WTC11 (cell line): ENCODE measurements at places on chromosomes 12 and 14. TPM values are rescaled to one million over a fixed set of nuclear protein-coding genes. Genes with fewer than 3 reads are reported as not detected.

CCDC196 gene
- total RNA-seq: not detected in 3 replicates

PAH gene
- total RNA-seq: 4.0 to 9.8 TPM (median 5.7 TPM) in 3 replicates

TNFRSF1A gene
- total RNA-seq: 32.3 to 44.1 TPM (median 32.4 TPM) in 3 replicates

POTEM gene
- total RNA-seq: not detected in 3 replicates

SERPINA9 gene
- total RNA-seq: not detected in 3 replicates

NEUROD4 gene
- total RNA-seq: not detected in 3 replicates

OR10AD1 gene
- not detected in 3 replicates for total RNA-seq

ACRBP gene
- 2.1 to 4.2 TPM (median 3.2 TPM) in 3 replicates for total RNA-seq

GPR68 gene
- 0.21 to 0.28 TPM (median 0.27 TPM) in 3 replicates for total RNA-seq

DNA sequence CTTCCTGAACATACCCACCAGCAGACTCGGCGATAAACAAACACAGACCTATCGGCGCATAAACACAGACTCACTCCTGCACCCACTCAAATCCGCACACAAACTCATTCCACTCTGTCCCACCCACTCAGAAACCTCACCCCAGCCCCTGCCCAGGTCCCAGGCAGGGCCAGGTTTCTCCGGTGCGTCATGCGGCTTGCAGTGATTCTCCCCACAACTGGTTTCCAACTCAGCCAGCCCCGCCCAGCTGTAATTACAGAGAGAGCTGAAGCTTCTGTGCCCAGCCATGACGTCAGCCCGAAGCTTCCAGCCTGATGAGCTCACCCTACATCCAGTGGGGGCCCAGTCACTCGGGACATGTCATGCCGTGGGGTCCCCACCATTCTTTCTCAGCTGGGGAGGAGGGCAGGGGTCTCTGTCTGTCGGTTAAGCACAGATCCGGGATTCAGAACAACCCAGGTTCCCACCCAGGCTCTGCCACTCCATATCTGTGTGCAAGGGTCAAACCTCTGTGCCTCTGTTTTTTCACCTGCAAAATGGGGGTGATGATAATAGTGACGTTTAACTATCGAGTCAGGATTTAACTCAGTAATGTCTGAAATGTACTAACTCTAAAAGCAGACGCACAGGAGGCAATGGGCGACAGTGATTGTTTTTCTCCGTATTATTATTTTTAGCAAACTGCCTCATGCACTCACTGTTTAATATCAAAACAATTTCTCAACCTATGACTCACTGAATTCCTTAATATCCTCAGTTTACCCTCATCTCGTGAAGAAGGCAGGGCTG, 2.3 kb upstream of the HSPB8 start:
- peak overlapping the region; percentile 74; the same call in 1 of the 2 replicates for H3K27ac ChIP-seq
- no peaks in the 10 kb centered on the region for H3K27me3 ChIP-seq
- no peaks in the 10 kb centered on the region for H3K36me3 ChIP-seq
- peaks cover 55% of the 10 kb centered on the region for H3K4me1 ChIP-seq
- no peak overlapping the region for H3K4me3 ChIP-seq

GRCh38 chr12:14211947-14212387, 153.5 kb upstream of the ATF7IP start:
- no peak overlapping the region for H3K4me3 ChIP-seq
- H3K36me3 ChIP-seq: peaks cover 2% of the 10 kb centered on the region; the same call in 1 of the 2 replicates
- DNase-seq: no peak
- no peaks in the 10 kb centered on the region for H3K27me3 ChIP-seq
- peak overlapping the region; percentile 73 for H3K27ac ChIP-seq
- peaks cover 51% of the 10 kb centered on the region for H3K4me1 ChIP-seq

DNA sequence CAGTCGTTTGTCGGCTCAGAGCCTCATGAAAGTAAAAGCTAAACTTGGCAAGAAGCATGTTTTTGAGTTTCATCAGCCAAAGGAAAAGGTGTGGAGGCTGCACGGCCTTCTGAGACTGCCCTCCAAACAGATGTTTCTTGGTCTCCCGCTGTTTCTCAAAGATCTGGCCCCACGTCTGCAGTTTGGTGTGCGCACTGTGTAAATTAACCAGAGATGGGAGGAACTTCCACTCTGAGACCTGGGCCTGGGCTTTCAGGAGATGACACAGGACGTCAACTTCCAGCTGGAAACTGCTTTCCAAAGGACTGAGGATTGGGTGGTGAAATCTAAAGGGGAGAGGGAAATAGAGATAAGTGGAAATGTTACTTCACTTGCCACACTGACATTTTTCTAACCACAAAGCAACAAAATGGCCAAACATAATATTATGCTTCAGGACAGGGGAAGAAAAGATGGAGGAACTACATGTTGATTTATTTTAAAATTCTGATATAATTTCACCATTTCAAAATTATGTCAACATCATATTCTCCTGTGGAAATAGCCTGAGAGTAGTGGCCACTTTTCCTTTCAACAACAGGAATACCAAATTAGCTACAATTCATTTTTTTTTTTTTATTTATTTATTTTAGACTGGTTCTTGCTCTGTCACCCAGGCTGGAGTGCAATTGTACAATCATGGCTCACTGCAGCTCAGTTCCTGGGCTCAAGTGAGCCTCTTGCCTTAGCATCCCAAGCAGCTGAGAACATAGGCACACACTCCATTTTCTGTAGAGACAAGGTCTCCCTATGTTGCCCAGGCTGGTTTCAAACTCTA, 27.6 kb downstream of the KICS2 start:
- H3K36me3 ChIP-seq: peaks cover 20% of the 10 kb centered on the region
- peak overlapping the region; percentile 47 for H3K4me3 ChIP-seq
- H3K27ac ChIP-seq: no peak overlapping the region
- no peak for DNase-seq

DNA sequence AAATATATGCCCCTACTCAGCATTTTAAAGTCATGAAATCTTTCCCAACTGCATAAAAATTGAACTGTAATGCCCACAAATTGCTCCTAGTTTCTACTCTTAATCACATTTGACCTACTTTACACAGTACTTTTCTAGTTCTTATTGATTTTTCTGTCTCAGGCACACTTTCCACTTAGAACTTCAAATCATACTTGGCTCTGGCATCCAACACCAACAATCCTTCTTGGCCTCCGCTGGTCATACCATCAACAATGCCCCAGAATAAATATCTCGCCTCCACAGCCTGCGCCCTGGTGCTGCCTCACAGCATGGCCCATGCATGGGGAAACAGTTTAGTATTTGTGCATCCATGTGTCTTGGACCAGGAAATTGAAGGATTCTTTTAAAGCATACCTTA, 107.5 kb upstream of the SYT10 start:
- no peaks in the 10 kb centered on the region; the same call in 1 of the 2 replicates for H3K27me3 ChIP-seq
- no peak overlapping the region for H3K4me3 ChIP-seq
- H3K4me1 ChIP-seq: no peaks in the 10 kb centered on the region
- peaks cover 27% of the 10 kb centered on the region for H3K36me3 ChIP-seq
- no peak overlapping the region for H3K27ac ChIP-seq

- no peak for DNase-seq
- H3K27me3 ChIP-seq: no peaks in the 10 kb centered on the region; the same call in 1 of the 2 replicates
- peaks cover 13% of the 10 kb centered on the region for H3K4me1 ChIP-seq
Measured at GRCh38 chr12:5083955-5084849, 40.5 kb downstream of the KCNA5 start.

DNA sequence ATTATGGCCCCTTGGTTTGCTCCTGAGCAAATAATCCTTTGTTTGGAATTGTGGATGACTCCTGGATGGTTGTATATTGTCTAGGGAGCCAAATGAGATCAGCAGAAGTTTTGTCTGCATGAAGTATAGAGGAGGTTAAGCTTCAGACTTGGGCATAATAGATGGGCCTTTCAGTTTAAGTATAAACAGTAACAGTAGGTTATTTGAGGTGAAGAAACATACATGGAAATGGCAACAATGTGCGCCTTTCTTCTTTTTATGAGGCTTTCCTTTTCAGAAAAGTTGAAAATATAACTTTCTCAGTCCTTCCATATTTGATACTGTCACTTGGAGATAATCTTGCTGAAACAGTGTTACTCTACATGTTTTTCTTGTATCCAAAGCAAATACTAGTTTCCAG, 63.7 kb upstream of the PPP1R12A start:
- H3K4me3 ChIP-seq: no peak overlapping the region
- DNase-seq: no peak
- no peak overlapping the region for H3K27ac ChIP-seq

- peak; percentile 10 for DNase-seq
- no peak overlapping the region for H3K4me3 ChIP-seq
- no peak overlapping the region for H3K27ac ChIP-seq
- H3K36me3 ChIP-seq: no peaks in the 10 kb centered on the region
Measured at GRCh38 chr14:29454026-29454693, 473.5 kb downstream of the PRKD1 start.

- H3K4me1 ChIP-seq: no peaks in the 10 kb centered on the region
- no peaks in the 10 kb centered on the region for H3K36me3 ChIP-seq
- H3K27ac ChIP-seq: no peak overlapping the region
- peaks cover 2% of the 10 kb centered on the region for H3K27me3 ChIP-seq
- no peak for DNase-seq
Measured at GRCh38 chr12:1814266-1814665, 6.1 kb upstream of the LRTM2 start.

DNA sequence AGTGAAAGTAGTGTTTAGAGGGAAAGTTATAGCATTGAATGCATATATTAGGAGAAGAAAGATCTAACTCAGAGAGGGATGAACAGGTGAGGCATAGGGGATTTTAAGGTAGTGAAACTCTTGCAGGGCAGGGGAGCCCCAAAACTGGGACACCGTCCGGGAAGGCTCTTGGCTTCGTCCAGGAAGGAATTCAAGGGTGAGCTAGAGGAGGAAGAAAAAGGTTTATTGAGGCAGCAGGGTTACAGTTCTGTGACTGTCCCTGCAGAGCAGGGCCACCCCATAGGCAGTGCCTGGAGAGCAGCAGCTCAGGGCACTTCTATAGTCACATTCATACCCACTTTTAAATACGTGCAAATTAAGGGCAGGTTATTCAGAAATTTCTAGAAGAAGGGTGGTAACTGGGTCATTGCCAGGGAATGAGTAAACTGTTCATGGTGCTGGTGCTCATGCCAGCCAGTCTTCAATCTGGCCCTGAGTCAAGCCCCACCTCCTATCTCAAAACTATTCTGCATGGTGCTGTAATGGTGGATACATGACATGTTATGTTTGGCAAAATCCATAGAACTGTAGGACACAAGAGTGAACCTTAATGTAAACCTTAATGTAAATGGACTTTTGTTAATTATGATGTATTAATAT, 1.2 kb upstream of the OAS1 start:
- peaks cover 8% of the 10 kb centered on the region for H3K36me3 ChIP-seq
- no peak overlapping the region for H3K27ac ChIP-seq
- no peak overlapping the region for H3K4me3 ChIP-seq
- no peak for DNase-seq

DNA sequence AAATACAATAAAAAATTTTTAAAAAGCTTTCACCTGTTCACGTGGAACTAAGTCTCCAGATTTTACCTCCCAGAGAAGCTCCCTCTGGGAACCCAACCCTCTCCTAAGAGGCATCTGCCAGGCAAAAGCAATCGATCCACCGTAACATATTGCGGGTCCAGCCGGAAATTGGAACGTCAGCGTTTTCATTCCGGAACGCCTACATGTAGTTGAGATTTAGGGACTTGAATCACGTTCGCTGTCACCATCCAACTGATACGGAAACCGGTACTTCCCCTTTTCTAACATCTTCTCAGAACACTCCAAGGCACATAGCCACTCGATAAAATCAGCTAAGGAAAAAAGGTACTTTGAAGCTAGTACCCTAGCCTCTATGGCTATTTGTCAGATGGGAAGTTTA, 70.3 kb downstream of the COX16 start:
- no peak overlapping the region for H3K27ac ChIP-seq
- H3K4me1 ChIP-seq: no peaks in the 10 kb centered on the region; the same call in 1 of the 2 replicates
- no peak for DNase-seq

GRCh38 chr14:82855912-82856391, 1322.3 kb upstream of the SEL1L start:
- no peak overlapping the region for H3K4me3 ChIP-seq
- no peaks in the 10 kb centered on the region for H3K27me3 ChIP-seq
- H3K36me3 ChIP-seq: no peaks in the 10 kb centered on the region
- no peak overlapping the region for H3K27ac ChIP-seq
- DNase-seq: no peak

- H3K36me3 ChIP-seq: no peaks in the 10 kb centered on the region; the same call in 1 of the 2 replicates
- peaks cover 33% of the 10 kb centered on the region for H3K4me1 ChIP-seq
- H3K4me3 ChIP-seq: no peak overlapping the region
- peaks cover 100% of the 10 kb centered on the region for H3K27me3 ChIP-seq
Measured at GRCh38 chr12:53998110-53998899, 1.7 kb upstream of the HOXC9 start.

DNA sequence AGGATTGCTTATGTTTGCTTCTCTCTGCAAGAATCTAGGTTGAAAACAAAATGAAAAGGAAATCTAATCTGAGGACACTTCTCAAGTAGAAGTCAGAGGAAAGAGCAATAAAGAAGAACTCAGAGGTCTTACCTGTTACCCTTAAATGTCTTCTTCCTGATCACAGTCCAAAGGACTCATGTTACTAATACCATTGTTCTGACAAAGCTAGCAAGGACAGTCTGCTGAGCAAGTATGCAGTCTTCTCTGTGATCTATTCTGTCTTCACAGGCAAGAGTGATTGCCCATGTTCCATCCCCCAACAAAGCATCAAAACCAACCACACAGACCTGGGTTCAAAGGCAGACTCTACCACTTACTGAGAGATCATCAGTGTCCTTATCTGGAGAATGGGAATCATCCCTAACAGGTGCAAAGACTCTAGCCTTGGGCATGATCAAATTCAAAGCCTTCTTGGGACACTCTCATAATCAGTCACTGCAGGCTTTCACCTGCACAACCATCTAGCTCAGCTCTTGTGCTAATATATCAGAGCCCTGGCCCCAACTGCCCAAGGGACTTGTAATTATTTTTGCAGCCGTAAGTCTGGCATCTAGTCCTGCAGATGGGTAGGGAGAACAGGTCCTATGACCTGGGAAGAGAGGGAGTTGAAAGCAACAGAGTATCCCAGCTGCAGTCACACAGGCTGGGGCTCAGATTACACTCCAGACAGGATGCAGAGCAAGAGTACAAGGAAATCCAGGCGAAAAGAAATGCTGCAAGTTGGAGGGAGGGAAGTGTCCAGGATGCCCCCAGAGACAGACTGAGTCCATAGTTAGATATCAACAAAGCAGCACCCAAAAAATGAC, 97.9 kb upstream of the NUDT4 start:
- H3K27ac ChIP-seq: no peak overlapping the region
- H3K4me1 ChIP-seq: peaks cover 7% of the 10 kb centered on the region
- no peak overlapping the region for H3K4me3 ChIP-seq
- H3K36me3 ChIP-seq: no peaks in the 10 kb centered on the region
- DNase-seq: no peak
- no peaks in the 10 kb centered on the region for H3K27me3 ChIP-seq

GRCh38 chr12:127343940-127344339, 923.0 kb upstream of the TMEM132C start:
- no peak for DNase-seq
- H3K27me3 ChIP-seq: peaks cover 16% of the 10 kb centered on the region
- no peak overlapping the region for H3K27ac ChIP-seq
- no peak overlapping the region for H3K4me3 ChIP-seq

- no peak for DNase-seq
- no peaks in the 10 kb centered on the region; the same call in 1 of the 2 replicates for H3K4me1 ChIP-seq
- no peak overlapping the region for H3K4me3 ChIP-seq
- H3K36me3 ChIP-seq: no peaks in the 10 kb centered on the region
- H3K27me3 ChIP-seq: no peaks in the 10 kb centered on the region
Measured at GRCh38 chr12:22377731-22378496, 43.4 kb upstream of the ST8SIA1 start.
